ENCODE measurements at places on chromosomes 3 and 15. TPM values are rescaled to one million over a fixed set of nuclear protein-coding genes. Genes with fewer than 3 reads are reported as not detected.
A peak's percentile ranks its signal among the peaks of the same experiment; 100 is the strongest.

The FAM81A gene
- total RNA-seq = 2.8 TPM

The FBXW12 gene
- total RNA-seq = not detected

The GOLGA6A gene
- not detected for total RNA-seq

The TGM4 gene
- 0.05 TPM for total RNA-seq

The RASL12 gene
- total RNA-seq = 181 TPM

The EPHB1 gene
- not detected for total RNA-seq

The CHRNB4 gene
- not detected for total RNA-seq

The LMAN1L gene
- not detected for total RNA-seq

The ACTRT3 gene
- total RNA-seq = 2.2 TPM

The SYNPR gene
- not detected for total RNA-seq

The RPUSD2 gene
- total RNA-seq = 16.4 TPM

GRCh38 chr3:94524102-94524919 is 461.4 kb downstream of the NSUN3 start:
- no peak for DNase-seq

DNA sequence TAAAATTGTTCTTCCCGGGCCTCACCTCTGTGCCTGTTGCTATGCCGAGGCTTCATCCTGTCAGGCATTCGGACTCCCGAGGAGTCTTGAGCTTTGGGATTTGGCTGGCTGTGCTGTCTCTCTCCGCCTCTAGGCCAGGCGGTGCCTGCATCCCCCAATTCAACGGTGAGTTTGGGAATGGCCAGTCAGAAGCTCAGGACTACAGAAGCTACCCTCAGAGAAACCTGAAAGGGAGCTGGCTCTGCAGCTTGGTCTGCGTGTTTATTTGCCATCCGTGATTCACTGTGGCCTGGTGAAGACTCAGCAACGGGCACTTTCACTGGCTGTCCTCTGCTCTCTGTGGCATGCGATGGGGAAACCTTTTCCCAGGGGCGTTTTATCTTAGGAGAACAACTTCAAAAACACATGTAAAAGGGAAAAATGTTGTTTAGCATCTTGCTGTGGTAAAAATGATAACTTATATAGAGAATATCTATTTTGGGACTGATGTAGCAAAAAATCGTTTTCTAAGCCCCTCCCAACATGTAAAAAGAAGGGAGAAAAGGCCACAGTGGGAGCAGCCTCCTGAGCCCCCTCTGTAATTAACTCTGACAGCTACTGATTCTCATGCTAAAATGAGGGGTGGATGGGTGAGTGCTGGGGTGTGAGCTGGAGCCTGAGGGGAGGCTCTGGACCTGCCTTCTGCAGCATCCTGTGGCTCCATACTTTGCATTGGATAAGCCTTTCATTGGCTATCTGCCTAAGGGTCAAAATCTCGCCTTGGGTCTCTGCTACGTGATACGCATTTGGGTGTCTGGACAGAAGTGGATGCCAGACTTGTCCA is 103.4 kb upstream of the KLHL25 start:
- DNase-seq = no peak

GRCh38 chr15:63599401-63600000 is 2.3 kb downstream of the FBXL22 start:
- peak; percentile 21 for DNase-seq

GRCh38 chr3:10450494-10451440 is 54.6 kb downstream of the ATP2B2 start:
- no peak for DNase-seq

DNA sequence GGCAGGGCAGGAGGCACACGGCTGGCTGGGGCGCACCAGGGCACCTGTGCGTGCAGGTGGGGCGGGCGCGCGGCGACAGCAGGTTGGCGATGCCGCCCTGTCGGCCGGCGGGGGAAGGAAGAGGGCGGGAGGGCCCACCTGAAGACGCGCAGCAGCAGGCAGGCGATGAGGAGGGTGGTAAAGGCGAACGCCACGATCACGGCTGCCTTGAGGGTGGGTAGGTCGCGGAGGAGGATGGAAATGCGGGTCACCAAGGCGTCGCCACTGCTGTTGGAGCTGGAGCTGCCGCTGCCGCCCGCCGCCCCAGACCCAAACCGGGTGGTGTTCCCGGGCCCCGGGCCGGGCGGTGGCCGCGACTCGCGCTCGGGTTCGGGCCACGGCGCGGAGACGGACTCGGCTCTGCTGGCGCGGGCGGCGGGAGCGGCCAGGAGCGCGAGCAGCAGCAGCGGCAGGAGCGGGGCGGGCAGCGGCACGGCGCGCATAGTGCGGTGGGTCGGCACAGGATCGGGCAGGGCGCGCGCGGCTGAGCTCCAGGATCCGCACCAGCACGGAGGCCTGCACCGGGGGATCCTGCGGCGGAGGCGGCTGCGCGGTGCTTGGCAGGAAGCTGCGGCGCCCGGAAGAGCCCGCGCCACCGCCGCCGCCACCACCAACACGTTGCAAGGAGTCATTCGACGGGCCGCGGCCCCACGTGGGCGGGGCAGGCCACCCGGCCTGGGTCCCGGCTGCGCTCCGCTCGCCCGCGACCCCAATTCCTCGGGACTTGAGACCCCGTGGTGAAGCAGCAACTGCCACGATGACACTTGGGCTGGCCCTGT is at the start of gene FAM174B:
FAM174B (minus strand) TSS at position 598 of the 818 bp plus-strand sequence.
- DNase-seq = no peak

- no peak for DNase-seq
Observed at GRCh38 chr3:149767720-149768119, 15.4 kb upstream of the COMMD2 start.

DNA sequence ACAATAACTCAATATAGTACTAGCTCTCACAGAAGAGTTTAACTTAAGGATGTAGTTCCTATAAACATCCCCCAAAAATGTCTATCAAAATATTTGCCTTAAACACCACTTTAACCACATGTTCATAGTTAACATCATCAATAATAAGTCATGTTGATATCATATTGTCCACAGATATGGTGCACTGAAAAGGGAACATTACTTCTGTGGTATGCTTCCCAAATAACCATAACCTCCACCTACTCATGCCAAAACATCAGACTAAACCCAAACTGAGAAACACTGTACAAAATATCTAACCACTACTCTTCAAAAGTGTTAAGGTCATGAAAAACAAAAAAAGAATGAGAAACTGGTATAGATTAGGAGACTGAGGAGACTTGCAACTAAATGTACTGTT is 32.9 kb downstream of the SLC4A7 start:
- DNase-seq = no peak

- no peak for DNase-seq
Observed at GRCh38 chr3:30161375-30161774, 445.0 kb upstream of the TGFBR2 start.

GRCh38 chr3:178181784-178182183 is 354.5 kb upstream of the KCNMB2 start:
- no peak for DNase-seq

DNA sequence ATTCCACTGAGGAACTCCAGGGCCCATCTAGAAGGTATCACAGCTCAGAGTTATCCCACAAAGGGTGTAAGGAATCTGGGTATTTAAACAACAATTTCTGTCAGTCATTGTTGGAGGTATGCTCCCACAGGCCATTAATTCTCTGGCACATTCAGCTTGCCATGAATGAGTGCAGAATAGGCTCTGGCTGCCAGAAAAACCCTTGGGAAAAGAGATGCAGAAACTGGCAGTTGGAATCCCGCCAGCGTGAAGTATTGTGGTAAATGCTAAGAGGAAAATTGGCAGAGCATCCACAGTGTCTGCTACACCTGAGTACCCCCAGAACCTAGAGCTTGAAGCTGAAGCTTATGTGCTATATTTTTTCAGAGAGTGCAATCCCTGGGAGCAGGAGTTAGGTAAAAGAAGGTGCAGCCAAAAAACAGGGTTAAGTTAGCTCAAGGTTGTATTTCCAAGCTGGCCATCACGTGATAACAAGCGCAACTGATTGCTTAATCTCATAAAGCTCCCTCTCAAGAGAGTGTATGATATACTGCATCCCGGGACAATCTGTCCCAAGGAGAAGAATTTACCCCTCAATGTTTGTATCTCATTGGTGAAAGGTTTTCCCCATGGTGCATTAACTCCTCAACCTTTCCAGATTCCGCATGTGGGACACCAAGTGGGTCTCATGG is 94.2 kb upstream of the ACP3 start:
- no peak for DNase-seq

GRCh38 chr3:139388821-139389551 is 461 bp downstream of the COPB2 start:
- DNase-seq = no peak

DNA sequence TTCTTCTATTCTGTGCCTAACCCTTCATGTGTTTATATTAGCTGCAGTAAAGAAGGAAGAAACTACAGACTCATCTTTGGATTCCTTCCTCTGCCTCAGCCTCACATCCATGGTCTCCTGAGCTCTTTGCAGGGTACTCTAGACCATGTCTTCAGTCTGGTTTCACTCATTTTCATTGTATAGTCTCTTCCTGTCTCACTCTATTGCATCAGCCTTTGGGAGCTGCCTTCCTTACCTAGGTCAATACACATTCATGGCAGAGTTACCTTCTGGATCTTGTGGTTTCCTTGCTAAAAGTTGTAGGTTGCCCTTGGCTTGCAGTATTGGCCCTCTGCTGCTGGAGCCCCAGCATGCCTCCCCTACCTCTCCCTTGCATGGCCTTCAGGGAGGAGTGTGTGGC is 31.5 kb upstream of the SCAANT1 start:
- DNase-seq = no peak

DNA sequence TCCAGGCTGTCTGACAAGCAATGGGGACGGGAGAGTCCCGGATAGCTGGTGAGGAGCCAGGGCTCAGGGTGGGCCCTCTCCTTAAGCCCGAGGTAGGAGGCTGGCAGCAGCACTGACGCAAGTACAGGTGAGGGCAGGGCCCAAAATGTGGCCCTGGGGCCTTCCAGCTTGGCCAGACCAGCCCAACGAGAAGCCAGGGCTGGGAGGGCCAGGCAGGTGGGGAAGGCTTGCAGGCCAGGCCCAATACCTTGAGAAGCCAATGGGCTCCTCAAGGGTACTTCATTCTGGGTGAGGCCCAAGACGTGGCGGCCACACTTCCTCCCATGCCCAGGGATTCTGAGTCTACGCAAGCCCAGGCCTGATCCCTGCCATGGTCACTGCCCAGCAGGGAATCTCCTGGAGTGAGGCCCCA is 37.2 kb downstream of the AMOTL2 start:
- no peak for DNase-seq

DNA sequence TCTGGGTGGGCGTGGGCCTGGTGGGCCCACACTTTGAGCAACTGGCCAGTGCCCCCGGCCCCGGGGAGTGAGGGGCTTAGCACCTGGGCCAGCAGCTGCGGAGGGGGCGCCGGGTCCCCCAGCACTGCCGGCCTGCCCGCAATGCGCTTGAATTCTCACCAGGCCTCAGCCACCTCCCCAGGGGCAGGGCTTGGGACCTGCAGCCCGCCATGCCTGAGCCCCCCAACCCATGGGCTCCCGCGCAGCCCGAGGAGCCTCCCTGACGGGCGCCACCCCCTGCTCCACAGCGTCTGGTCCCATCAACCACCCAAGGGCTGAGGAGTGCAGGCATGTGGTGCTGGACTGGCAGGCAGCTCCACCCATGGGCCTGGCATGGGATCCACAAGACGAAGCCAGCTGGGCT is 484.3 kb downstream of the UNC13C start:
- no peak for DNase-seq

DNA sequence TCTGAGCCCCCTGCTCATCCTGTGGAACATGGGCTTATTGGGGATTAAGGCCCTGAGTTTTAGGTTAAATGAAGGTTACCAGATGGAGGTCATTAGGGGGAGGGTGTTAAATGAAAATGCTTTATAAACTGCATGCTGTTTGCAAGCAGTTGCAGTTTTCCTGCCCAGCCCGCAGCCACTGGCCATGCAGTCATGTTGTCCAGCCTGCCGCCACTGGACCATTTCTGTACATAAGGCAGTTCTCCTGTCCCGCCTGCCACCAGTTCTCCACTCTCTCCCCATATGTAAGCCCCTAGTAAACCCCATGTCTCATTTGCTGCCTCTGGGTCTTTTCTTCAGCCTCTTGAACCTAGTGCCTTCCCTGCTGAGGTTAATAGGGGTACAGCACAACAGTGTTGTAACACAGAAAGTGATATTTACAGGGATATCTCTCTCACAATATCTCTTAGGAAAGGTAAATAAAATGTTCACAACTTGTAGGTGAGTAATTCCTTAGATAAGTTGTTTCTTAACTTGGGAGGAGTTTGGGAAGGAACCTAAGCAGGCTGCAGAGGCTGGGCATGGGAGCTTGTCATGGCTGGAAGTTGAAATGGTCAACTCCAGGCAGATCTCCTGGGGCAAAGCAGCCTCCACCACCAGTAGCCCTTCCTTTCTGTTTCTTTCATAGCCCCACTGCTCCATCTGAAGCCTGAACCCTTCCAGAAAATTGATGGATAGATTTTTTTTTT is 148.2 kb downstream of the CMSS1 start:
- DNase-seq = no peak

DNA sequence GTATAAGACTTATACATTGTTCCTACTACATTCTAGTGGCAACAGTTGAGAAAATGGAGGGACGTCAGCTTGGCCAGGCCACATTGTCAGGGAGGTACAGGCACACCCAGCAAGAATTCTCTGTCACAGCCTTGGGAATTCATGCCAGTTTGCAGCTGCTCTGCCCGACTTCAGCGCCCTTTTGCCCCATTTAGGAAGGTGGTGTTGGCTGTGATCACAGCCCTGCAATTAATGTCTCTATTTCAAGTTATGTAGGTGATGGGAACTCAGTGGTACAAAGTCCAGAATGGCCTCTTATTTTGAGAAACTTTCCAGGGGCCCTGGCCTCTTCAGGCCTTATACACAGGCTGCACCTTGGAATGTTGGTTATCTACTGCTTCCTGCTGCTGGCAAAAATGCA is 26.7 kb downstream of the AMOTL2 start:
- DNase-seq = no peak

DNA sequence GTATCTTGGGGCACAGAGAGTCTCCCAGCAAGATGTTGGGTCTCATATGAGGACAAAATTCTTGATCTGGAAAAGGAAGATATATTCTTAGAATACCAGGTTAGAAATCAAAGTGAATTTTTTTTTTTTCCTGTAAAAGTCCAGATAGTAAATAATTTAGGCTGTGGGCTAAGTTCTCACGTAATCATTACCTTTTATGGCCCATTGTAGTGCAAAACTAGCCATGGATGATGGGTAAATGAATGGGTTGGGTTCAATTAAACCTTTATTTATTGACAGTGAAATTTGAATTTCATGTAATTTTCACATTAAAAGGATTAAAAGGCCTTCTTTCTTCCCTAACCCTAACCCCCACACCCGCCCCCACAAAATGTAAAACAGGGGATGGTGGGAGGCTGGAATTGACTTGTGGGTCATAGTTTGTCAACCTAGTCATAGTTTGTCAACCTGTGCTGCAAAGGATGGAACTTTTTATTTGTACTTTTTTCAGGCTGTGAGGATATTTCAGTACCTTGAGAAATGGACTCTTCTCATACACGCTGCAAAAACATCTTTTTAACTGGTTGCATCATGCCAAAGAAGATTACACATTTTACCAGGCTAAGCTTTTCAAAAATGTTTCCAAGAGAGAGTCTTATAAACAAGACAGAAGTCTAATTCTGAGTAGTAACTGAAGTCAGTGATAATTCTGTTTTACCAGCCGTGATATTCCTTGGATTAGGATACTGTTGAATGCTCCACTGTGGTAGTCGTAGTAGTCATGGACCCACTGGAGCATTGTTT is 138.8 kb downstream of the AKAP13 start:
- DNase-seq = no peak

GRCh38 chr3:127337001-127337400 is 49.2 kb upstream of the PRR20G start:
- DNase-seq = no peak

GRCh38 chr15:33131552-33132232 is 62.8 kb downstream of the FMN1 start:
- no peak for DNase-seq

All from SJSA1 (cell line).